ENCODE measurements at places on chromosomes 2 and 18.

DNA sequence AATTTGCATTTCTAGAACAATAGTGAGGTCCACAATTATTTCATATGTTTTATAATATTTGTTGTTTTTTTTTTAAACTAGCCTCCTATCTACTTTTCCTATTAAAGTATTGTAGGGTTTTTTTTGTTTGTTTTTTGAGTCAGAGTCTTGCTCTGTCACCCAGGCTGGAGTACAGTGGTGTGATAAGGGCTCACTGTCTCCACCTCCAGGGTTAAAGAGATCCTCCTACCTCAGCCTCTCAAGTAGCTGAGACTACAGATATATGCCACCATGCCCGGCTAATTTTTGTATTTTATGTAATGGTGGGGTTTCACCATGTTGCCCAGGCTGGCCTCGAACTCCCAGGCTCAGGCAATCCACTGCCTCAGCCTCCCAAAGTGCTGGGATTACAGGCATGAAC, 122.5 kb downstream of the SLC39A10 start:
- no peak for DNase-seq

GRCh38 chr2:8212239-8212638, 469.6 kb upstream of the ID2 start:
- no peak for DNase-seq

DNA sequence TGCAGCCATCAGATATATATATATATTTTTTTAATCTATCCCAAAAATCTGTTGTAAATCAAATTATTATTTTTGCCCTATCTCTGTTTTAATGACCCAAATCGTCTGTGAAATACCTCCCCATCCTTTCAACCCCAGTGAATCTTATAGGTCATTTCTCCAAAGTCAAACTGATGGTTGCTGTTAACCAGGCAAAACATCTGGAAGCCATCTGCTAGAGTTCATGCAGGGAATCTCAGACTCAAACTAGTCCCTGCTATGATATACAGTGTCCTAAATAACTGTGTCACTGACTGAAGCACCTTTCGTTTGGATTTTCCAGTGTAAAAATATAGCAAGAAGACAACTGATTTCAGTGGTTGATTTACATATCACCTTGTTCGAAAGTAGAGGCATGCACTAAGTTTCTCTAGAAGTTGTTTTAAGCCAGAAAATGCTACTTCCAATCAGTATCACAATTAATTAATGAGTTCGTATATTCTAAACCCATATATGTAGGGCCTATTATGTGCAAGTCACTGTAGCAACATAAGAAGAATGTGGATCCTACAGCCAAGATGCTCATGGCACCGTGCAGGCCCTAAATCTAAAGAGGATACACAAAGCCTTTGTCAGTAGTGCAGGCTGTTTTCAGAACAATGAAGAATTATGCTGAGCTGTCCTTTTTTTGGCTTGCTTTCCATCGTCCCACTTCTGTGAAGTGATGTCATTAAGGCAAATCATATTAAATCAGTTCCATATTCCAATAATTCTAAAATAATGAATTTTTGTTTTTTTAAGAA, 566.0 kb downstream of the STK39 start:
- no peak for DNase-seq

DNA sequence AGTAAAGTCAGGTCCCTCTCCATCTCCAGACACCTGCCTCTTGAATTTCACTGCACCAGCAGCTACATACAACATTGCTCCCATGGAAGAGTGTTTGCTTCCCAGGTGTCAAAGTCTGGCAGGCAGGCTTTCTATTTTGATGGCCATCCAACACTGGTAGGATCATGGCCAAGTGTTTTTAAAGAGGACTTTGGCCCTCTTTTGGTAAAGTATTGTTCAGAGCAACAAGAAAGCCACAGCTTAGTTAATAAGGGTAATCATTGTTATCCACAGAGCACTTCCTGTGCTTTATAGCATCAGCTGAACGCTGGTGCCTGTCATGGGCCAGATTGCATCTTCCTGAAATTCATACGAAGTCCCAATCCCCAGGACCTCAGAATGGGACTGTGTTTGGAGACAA, 133.2 kb downstream of the NCK2 start:
- DNase-seq, result no peak

- DNase-seq, result no peak
These were observed 35.1 kb downstream of the VPS54 start for GRCh38 chr2:63983986-63984605.

GRCh38 chr2:39704540-39704939, 38.8 kb downstream of the TMEM178A start:
- DNase-seq, result no peak

- no peak for DNase-seq
These were observed 11.8 kb downstream of the IGFBP2 start for GRCh38 chr2:216644842-216645635.

DNA sequence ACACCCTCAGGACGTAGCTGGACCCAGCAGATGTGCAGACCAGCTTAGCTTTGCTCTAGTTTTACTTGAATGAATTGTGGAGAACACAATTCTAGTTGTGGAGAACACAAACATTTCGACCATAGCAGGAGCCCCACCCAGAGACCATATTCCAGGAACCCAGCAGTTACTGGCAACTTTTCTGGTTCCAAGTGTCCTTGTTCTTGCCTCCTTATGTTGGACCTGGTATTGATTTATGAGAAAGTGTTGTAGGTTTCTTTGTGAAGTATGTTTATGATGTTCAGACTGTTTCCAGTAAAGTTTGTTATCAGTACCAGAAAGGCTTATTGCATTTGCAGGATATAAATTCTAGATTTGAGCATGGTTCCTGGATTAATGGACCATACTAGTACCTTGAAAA, 51.0 kb downstream of the LTBP1 start:
- DNase-seq, result no peak

- DNase-seq, result no peak
These were observed 93.7 kb upstream of the RAB6C start for GRCh38 chr2:129885735-129886134.

DNA sequence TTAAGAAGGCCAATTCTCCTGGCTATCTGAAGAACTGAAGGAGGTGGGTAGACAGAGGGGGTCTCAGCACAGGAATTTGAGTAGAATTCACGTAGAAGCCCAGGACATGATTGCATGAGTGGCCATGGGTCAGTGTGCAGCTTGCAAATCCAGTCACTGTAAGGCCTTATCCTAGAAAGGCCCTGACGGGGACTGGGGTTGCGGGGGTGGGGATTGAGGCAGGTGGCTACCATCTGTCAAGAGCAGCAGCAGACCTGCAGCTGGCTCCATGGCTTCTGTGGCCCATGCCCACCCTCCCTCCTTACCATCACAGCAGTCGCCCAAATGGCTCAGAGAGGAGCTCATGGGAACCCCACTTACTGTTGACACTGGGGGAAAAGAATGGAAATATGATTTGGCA, 34.6 kb upstream of the SLC14A1 start:
- no peak for DNase-seq

DNA sequence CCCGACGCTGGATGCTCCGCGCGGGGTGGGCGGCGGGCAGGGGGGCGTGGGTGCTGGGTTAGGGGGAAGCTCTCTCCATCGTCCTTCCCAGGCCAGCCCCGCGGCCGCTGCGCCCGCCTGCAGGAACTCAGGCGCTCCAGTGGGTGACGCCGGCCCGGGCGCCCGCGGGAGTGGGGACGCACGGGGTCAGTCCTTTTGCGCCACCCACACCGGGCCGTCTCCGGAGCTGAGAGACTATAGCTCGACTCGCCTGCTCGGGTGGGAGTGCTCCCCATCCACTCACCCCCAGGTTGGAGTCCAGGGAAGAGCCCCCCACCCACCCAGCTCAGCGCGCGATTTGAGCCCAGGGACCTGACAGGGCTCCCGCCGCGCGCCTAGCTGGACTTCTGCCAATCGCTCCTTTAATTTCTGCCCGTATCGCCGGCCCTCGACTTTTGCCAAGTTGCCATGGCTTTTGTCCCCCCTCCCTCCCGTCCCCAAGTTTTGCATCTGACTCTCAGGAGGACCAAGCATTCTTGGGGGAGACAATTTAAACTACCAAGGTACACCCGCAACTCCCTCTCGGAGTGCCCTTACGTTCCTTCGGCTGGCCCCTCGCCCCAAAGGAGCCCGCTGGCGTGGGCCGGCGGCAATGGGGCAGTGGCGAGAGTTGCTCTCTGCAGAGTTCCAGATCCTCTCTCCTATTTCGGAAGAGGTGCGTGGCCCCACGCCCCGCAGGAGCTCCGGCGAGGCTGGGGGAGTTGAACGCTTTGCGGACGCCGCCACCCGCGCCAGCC, 205.8 kb upstream of the SMAD2 start:
- DNase-seq, result no peak

- DNase-seq, result no peak
These were observed 2.9 kb upstream of the OTOF start for GRCh38 chr2:26480566-26481423.

GRCh38 chr18:4806331-4806730, 351.2 kb upstream of the DLGAP1 start:
- no peak for DNase-seq

GRCh38 chr2:232999354-232999753, 13.7 kb downstream of the NGEF start:
- no peak for DNase-seq

DNA sequence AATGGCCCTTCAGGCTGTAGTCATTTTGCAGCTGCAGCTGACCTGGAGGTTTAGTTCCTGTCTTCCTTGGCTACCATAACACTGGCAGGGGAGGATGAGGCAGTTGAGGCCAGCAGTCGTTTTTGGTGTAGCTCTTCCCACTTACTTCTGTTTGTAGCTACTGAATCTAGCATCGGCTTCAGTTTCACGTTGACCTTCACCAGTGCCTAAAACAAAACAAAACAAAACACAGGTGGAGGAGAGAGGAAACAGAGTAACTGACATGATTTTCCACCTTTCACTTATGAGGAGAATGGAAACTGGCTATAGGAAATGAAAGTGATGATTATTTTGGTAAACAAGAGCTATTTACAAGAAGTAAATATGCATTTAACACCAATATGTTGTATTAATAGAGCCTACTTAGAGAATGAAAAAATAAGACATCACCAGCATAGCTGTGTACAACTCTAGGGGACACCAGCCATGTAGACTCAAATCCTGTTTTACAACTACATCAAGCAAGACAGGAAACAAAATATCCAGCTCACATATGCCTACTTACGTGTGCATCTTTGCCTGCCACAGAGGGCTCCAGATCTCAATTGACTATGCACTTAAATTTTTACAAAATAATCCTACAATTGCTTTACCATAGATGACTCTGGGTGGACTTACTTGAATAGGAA, 236.9 kb downstream of the AGPS start:
- DNase-seq, result no peak

- no peak for DNase-seq
These were observed 533.6 kb upstream of the FSHR start for GRCh38 chr2:49687918-49688317.

DNA sequence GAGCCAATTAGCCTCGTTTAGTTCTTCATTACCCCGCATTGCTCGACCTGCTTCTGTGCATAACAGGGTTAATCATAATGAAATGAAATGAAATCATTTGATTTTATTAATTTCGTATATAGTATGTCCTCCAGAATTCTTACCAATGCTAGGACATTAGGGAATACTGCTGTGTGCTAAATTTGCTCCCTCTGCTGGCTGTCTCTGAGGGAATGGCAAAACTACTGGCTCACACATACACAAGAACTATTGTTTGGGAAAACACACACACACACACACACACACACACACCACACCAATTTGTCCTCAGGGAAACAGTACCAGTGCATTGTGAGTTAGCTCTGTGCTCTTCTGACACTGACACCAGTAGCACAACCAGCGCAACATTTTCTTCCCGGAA, 273.3 kb upstream of the TCF4 start:
- no peak for DNase-seq

- no peak for DNase-seq
These were observed 125.8 kb upstream of the CYP1B1 start for GRCh38 chr2:38201784-38202183.

- no peak for DNase-seq
These were observed 2.1 kb upstream of the MOGAT1 start for GRCh38 chr2:222669353-222669752.

DNA sequence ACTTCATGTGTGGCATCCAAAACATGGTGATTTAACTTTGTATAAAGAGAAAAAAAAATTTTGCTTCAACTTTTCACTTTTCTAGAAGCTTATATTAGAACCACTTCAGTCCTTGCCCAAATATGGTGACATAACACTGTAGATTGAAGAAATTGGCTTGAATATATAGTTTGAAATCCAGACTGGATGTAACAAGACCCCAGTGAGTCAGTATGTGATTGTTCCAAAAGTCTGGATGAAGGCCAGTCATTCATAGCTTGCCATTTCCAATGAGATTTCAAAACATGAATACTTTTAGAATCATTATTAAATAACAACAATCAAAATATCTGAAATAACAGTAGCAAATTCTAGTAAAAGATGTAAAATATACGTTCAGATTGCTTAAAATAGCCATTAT, 104.8 kb upstream of the FN1 start:
- no peak for DNase-seq

DNA sequence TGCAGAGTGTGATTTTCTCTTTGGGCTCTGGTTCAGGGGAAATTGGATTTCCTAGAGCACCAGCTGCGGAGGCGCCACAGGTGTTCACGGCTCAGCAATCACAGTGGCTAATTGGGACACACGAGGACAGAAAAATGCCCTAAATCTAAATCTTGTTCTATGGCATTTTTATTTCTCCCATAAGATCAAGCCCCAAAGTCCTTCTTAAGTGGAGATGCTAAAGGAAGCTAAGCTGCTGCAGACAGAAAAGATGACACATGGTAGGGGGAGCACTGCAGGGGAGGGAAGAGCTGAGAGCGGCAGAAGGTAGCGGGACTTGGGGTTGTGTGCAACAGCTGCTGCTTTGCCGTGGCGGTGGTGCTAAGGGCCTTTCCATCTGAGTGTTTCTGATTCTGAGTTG, 280.6 kb downstream of the MYT1L start:
- no peak for DNase-seq

GRCh38 chr2:66872081-66872985, 437.4 kb downstream of the MEIS1 start:
- no peak for DNase-seq

DNA sequence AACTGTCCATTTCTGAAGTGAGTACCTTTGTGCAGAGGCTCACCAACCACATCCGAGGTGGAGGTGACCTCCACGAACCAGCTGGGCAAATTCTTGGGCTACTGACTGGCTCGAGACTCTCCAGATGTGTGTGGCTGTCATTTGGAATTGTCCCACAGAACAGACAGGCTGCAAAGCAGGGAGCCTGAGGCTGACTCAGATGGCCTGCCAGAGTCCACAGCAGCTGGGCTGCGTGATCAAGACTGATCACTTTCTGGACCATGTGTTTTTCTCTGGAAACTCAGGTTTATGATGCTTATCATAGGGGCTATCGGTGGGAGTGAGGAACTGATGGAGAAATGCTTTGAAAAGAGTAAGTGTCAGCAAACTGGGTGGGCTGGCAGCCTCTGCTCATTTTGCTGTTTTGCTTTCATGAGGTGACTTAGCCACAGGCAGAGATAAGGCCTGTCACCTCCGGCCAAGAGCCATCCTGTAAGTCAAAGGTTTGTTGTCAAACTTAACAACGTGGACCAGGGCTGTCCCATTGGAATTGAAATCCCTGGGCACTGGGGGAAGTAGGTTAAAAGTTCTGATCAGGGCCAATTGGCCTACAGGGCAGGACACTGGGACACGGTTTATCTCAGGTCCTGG, 120.4 kb downstream of the LIPG start:
- no peak for DNase-seq

- no peak for DNase-seq
These were observed 571.6 kb downstream of the ARHGAP15 start for GRCh38 chr2:143700865-143701264.

All from activated naive CD8-positive, alpha-beta T cell treated with anti-CD3 and anti-CD28 coated beads for 36 hours (primary cell).